ENCODE measurements at places on chromosomes 12 and 14.

GRCh38 chr14:90649083-90649482, 167.1 kb downstream of the TTC7B start:
- DNase-seq = no peak

- DNase-seq = peak; percentile 50
Measured at GRCh38 chr14:91177073-91178034, 63.5 kb downstream of the DGLUCY start.

DNA sequence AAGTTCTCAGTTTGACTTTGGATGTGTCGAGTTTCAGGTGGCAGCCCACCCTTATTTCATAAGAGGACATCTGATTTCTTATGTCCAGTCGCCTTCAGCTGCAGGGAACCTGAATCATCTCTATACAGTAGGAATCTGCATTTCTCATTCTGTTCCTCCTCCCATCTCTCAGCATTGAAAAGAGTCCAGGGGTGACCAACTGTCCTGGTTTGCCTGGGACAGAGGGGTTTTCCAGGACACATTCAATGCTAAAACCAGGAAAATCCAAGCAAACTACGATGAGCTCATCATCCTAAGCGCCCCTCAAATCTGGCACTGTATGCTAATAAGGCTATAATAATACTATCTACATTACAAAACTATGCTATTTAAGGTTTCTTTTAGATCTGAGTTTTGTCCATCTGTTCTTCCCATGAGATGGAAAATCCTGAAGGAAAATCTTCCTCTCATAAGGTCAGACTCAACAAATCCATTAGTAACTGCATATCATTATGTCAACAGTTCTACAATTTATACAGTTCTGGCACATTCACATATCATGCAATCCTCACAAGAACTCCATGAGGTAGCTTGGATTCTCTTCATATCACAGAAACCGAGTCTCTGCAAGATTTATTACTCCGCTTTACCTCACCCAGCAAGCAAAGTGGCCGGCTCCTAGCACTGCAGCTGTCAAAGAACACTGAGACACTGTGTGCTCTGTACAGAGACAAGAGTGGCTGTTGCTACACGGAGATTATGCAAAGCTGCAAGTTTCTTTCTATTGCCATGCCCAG, 15.6 kb upstream of the CALM1 start:
- no peak for DNase-seq

DNA sequence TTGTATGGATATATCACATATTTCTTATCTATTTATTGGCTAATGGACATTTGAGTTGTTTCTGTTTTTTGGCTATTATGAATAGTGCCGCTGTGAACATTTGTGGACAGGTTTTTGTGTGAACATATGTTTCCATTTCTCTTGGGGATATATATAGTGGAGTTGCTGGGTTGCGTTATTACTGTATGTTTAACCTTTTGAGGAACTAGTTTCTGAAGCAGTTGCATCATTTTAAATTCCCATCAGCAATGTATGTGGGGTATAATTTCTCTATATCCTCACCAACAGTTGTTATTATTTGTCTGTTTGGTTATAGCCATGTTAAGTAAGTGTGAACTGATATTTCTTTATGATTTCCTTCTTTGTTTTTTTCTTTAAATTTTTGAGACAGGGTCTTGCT, 10.7 kb downstream of the TCTN2 start:
- DNase-seq = no peak

DNA sequence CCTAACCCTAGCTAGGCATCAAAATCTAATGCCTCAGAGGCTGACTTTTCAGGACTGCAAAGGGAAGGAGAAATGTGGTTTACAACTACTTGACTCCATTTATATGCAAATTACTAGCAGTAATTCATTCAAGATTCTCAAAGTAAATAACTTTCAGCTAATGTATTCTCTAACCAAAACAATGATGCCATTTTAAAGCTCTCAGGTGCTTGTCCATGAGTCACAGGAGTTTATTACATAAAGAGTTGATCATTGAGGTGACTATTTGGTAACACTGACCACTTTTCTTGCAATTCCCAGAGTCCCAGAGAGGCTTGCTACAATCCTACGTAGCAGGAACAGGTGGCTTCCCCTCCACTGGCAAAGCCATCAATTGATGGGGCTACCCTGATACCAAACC, 109.0 kb upstream of the SLC35F4 start:
- no peak for DNase-seq

GRCh38 chr14:76022991-76023390, 37.4 kb downstream of the IFT43 start:
- DNase-seq = no peak

DNA sequence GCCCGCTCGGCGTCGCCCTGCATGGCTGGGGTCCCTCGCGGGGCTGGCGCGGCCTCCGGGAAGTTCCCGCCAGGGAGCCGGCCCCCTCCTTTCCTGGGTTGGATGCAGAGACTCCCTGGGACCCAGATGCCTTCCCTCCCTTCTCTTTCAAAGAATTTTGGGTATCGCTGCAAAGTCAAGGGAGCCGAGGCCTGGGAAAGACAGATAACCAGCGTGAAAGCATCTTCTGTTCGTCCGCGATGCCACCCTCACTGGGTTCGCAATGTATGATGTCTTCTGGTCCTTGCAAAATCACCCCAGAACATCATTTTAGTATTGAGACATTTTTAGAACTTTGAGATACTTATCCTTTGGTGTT, 451 bp downstream of the IRAK3 start:
- no peak for DNase-seq

DNA sequence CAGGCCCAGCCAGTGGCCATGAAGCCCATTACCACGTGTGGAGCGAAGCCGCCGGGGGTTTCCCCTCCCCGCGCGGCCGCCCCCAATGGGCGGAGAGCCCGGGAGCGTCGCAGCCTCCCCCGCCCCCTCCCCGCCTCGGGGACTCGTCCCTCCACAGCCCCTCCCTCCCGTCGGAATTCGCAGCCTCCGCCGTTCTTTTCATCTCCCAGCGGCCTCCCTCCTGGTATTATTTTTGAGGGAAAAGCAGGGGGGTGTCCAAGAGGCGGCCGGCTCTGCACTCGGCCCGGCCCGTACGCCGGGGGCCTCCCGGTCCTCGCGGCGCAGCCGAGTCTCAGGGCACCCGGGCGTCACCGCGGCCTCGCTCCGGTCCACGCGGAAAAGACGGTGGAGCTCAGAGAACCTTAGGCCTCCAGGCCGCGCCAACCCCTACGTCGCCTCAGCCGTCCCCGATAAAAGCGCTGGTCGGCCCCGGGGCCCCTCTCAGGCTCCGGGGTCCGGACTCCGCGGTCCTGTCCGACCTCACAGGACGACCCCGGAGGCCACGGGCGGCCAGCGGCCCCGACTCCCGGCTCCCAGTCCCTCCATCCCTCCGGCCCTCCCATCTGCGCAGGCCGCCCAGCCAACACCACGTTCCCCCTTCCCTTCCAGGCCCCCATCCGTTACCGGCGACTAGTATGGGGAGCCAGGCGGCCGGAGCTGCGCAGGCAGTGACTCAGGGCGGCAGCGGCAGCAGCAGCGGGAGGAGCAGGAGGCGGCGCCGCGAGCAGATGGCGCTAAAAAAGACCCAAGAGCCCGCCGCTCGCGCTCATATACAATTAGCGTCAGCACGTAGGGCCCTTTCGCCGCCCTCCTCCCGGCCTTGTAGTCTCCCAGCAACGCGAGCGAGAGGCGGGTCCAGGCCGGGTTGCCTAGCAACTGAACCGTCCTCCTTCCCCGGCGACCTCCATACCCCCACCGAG, at the start of gene NAP1L1:
TSS of gene NAP1L1 (minus strand) at position 782 of the 959 bp plus-strand sequence. CDS start 10,466 bp downstream, outside the sequence.
- DNase-seq = peak; percentile 91

- DNase-seq = no peak
Measured at GRCh38 chr12:21608196-21608595, 3.5 kb upstream of the GYS2 start.

GRCh38 chr14:44820230-44820964, 141.3 kb downstream of the KLHL28 start:
- DNase-seq = no peak

DNA sequence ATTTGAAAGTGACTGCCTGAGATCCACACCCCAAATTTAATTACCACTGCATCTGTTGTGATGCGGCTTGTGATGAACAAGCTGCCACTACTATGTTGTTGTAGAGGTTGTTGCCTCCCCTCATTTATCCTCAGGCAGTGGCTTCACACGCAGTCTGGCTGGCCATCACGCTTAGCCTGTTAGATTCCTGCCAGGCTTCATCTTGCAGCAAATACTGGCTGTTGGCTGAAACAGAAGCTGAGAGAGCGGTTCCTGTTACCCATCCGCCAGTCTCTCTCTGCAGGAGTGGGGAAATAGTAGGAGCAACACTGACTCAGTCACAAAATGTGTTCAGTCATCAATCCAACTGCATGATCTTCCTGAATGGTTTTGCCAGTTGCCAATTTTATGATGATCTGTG, 934.4 kb downstream of the FLRT2 start:
- no peak for DNase-seq
